ENCODE measurements at places on chromosomes 7 and 10. TPM values are rescaled to one million over a fixed set of nuclear protein-coding genes. Genes with fewer than 3 reads are reported as not detected.
A peak's percentile ranks its signal among the peaks of the same experiment; 100 is the strongest.

GRCh38 chr10:100349087-100349486 is 2.1 kb downstream of the SCD start:
- H3K27me3 ChIP-seq: no peaks in the 10 kb centered on the region
- no peaks in the 10 kb centered on the region for H3K36me3 ChIP-seq
- no peak overlapping the region for H3K4me3 ChIP-seq
- H3K27ac ChIP-seq: no peak overlapping the region
- peaks cover 4% of the 10 kb centered on the region for H3K4me1 ChIP-seq
- no peak for DNase-seq

DNA sequence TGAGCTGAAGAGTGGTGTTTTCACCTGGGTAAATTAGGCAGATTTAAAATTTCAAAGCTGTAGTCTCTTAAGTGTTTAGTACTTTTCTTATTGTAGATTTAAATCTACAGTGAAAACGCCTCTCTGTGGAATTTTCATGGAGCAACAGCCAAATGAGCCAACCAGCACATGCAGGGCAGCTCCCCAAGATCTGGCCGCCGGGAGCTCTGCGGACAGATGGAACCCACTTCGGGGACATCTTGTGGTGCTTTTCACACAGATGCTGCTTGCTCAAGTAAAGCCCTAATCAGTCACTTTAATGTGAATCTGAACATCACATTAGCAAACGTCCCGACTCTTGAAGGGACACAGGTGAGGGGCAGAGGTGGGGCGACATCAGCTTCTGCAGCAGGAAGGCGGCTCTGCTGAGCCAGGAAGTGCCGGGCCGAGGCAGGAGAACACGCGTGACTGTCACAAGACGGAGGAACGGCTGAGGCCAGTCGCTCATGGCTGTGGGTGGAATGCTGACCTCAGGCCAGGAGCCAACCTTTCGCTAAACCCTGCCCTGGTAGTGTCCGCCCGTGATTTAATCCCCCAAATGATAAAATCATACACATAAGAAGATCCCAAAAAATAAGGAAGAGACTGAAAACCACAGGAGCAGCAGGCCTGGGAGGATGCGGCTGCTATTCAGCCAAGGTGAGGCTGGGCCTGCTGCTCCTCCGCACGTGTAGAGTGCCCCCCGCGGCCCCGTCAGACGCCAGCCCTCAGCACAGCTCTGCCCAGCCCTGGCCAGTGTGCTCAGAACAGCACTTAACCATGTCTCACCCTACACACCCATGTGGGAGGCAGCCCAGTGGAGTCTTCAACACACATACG is 256.8 kb downstream of the ZMYND11 start:
- no peak for DNase-seq
- H3K27ac ChIP-seq: peak overlapping the region; percentile 6
- no peaks in the 10 kb centered on the region for H3K36me3 ChIP-seq
- no peaks in the 10 kb centered on the region for H3K27me3 ChIP-seq
- peaks cover 13% of the 10 kb centered on the region for H3K4me1 ChIP-seq

AKR1E2 gene
- 16.6 TPM for total RNA-seq

TMEM176B gene
- total RNA-seq: 10.4 TPM

- DNase-seq: no peak
- H3K36me3 ChIP-seq: no peaks in the 10 kb centered on the region
- H3K4me1 ChIP-seq: peaks cover 8% of the 10 kb centered on the region
- H3K4me3 ChIP-seq: no peak overlapping the region
Observed at GRCh38 chr7:90655566-90655965, 59.4 kb downstream of the CDK14 start.

DNA sequence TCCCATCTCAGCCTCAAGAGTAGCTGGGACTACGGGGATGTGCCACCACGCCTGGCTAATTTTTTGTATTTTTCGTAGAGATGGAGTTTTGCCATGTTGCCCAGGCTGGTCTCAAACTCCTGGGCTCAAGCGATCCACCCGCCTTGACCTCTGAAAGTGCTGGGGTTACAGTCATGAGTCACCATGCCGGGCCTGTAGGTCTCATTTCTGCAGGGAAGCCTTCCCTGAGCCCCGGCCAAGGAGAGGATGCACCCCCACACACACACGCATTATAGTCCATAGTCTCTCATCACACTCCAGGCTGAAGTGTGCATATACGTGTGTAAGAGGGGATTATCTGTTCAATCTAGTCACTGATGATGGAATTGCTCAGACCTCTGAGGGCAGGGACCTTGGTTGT is 29.3 kb downstream of the KCNMA1 start:
- no peak for DNase-seq
- H3K36me3 ChIP-seq: no peaks in the 10 kb centered on the region
- H3K4me3 ChIP-seq: no peak overlapping the region
- H3K27me3 ChIP-seq: no peaks in the 10 kb centered on the region
- H3K27ac ChIP-seq: no peak overlapping the region

DNA sequence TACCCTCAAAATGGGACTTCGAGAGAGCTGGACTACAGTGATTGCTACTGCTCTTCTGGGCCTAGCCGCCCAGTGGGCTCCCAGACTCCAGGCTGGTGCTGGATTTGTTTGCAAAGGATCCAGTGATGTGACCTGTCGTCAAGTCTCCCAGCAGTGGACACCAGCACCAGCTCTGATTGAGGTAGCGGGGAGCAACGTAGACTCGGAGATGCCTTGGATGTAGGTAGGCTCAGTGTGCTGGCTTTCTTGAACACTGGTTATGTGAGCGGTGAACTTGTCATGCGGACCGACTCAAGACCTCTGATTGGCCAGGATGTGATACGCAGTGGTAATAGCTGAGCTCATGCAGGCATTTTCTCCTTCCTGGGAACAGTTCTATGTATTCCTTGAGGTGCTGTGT is 19.4 kb downstream of the AKR1C2 start:
- no peak for DNase-seq
- H3K36me3 ChIP-seq: no peaks in the 10 kb centered on the region
- no peaks in the 10 kb centered on the region for H3K27me3 ChIP-seq
- H3K4me1 ChIP-seq: peaks cover 15% of the 10 kb centered on the region
- H3K27ac ChIP-seq: peak overlapping the region; percentile 92
- H3K4me3 ChIP-seq: no peak overlapping the region

GRCh38 chr7:108012499-108013430 is 9.8 kb upstream of the LAMB1 start:
- peak; percentile 78 for DNase-seq
- no peaks in the 10 kb centered on the region for H3K36me3 ChIP-seq
- peak overlapping the region; percentile 82 for H3K27ac ChIP-seq
- no peak overlapping the region for H3K4me3 ChIP-seq
- H3K27me3 ChIP-seq: no peaks in the 10 kb centered on the region

GRCh38 chr10:122884166-122884565 is 4.8 kb upstream of the FAM24B start:
- no peak for DNase-seq
- no peaks in the 10 kb centered on the region for H3K36me3 ChIP-seq
- H3K4me3 ChIP-seq: no peak overlapping the region

SLC16A12 gene
- total RNA-seq: 30.3 TPM

- H3K36me3 ChIP-seq: no peaks in the 10 kb centered on the region
- H3K4me3 ChIP-seq: no peak overlapping the region
- H3K27me3 ChIP-seq: no peaks in the 10 kb centered on the region
- H3K4me1 ChIP-seq: no peaks in the 10 kb centered on the region
Observed at GRCh38 chr10:101346177-101346576, 7.8 kb upstream of the BTRC start.

DNA sequence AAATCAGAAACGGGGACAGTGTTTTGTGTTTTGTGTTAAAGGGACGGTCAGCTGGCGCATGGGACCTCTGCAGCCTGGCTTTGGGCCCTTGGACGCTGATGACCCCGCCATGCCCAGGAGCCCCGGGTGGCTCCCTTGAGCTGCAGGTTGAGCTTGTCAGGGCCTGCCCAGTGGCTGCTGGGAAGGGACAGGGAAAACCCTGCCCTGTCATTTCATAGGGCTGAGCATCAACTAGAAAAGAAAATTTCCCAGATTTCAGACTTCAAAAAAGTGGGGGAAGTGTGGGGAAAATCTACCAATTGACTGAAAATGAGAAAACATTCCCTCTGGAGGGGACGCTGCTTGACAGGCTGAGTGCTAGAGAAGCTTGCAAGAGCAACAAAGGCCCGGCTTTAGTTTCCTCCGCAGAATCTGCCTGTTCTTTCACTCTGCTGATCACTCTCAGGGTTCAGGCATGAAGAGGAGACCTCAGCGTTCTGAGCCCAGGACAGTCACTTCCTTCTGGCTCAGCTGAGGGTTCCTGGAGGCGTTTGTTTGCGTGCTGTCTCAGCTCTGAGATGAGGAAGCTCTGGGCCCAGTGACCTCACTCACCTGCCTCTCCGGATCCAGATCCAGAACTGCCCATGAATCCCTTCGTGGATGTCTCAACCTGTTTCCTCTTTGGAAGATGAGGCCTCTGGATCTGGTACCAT is 18.6 kb upstream of the DNAJB6 start:
- no peak overlapping the region for H3K27ac ChIP-seq
- no peaks in the 10 kb centered on the region for H3K4me1 ChIP-seq

GRCh38 chr7:155979994-155980393 is 167.7 kb upstream of the SHH start:
- no peaks in the 10 kb centered on the region for H3K4me1 ChIP-seq
- H3K4me3 ChIP-seq: no peak overlapping the region
- H3K27ac ChIP-seq: no peak overlapping the region
- H3K27me3 ChIP-seq: no peaks in the 10 kb centered on the region

DNA sequence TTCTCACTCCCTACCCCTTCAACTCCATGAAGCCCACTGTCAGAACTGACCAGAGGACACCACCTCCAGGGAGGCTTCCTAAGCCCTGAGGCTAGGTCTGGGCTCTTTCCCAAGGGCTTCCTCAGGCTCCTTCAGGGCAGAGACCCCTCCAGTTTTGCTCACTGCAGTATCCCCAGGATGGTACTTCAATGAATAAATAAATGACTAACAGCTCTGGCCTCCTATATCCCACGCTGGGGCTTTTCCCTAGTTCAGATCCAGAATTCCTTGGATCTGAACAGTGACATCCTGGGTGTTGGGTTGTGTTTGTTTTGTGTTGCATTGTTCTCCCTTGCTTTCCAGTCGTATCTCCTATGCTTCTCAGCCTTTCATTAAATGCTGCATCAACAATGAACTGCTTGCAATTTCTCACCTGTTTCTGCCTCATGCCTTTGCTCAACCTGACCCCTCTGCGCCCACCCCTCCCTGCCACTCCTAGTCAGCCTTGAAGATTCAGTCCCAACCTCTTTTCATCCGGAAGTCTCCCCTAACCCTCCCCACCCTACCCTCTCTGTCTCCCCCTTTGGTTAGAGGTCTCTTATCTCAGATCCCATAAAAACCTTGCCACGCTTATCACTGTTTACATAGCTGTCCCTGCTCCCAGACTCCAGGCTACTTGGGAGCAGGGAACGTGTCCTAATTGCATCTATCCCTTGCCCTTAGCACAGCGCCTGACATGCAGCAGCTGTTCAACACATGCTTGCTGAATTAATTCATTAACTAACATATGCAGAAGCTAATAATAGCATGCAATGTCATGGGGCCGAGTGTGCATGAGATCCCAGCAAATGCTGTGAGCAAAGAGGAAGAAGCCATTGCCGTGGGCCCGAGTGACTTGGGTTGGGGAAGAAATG is 41.7 kb downstream of the PPP1R3C start:
- no peak for DNase-seq
- peak overlapping the region; percentile 38 for H3K27ac ChIP-seq
- H3K4me3 ChIP-seq: no peak overlapping the region
- H3K4me1 ChIP-seq: peaks cover 20% of the 10 kb centered on the region

EGR2 gene
- 14.6 TPM for total RNA-seq

- H3K27me3 ChIP-seq: no peaks in the 10 kb centered on the region
- DNase-seq: no peak
- no peak overlapping the region for H3K4me3 ChIP-seq
- H3K27ac ChIP-seq: no peak overlapping the region
- H3K36me3 ChIP-seq: peaks cover 7% of the 10 kb centered on the region
Observed at GRCh38 chr10:68957654-68958053, 1.7 kb downstream of the DDX21 start.

DNA sequence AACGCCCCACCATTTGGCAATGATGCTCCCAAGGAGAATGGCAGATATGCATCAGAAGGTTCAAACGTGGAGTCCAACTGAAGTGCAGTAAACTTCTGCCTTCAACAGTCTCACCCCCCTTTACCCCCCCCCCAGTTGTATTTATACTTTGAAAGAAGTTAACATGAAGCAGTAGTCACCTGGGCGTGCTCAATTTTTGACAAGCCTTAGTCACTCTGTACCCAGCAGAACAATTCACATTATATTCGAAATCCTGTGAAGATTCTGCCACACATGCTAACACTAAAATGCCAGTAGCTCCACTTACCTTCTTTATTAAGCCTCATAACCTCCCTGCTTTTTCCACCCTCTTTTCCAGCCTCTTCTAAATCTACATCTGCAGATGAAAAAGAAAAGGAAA is 894 bp downstream of the ATXN7L1 start:
- DNase-seq: no peak
- H3K36me3 ChIP-seq: no peaks in the 10 kb centered on the region
- H3K4me1 ChIP-seq: peaks cover 20% of the 10 kb centered on the region

SIRT1 gene
- total RNA-seq: 18.4 TPM

PTF1A gene
- total RNA-seq: not detected

MUC12 gene
- not detected for total RNA-seq

DNA sequence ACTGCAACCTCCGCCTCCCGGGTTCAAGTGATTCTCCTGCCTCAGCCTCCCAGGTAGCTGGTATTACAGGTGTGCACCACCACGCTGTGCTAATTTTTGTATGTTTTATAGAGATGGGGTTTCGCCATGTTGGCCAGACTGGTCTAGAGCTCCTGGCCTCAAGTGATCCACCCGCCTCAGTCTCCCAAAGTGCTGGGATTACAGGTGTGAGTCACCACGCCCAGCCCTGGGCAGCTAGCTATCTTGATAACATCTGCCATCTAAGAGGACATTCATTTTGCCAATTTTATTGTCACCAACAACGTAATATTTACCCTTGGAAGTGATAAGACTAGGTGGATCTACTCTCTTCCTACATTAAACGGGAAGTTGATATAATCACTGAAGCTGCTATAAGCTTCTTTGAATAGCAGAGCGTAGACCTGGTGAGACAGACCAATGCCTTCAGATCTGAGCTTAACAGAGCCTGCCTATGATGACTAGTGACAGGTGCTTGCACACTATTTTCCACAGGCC is 39.7 kb upstream of the SLC35B4 start:
- H3K27ac ChIP-seq: no peak overlapping the region
- no peaks in the 10 kb centered on the region for H3K27me3 ChIP-seq
- no peaks in the 10 kb centered on the region for H3K4me1 ChIP-seq

- no peak for DNase-seq
- no peak overlapping the region for H3K27ac ChIP-seq
- no peaks in the 10 kb centered on the region for H3K27me3 ChIP-seq
Observed at GRCh38 chr7:13279854-13280435, 592.5 kb downstream of the ARL4A start.

DNA sequence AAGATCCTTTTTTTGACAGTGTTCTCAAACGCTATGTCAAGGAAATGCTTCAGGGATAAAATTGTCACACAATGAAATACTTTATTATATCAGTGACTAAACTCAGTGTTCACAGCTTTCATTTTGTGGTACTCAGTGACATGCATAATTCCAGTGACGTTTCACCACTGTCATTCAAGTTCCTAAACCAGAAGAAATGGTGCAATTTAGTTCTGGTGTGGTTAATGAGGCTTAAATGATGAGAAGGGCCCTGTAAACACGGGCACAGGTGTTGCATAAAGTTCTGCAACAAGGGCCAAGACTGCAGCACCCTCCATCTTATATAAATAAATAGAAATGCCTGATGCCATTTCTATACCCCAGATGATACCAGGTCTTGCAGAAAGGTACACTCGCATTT is 1247.1 kb downstream of the GATA3 start:
- no peaks in the 10 kb centered on the region for H3K27me3 ChIP-seq
- no peak for DNase-seq
- no peak overlapping the region for H3K27ac ChIP-seq
- H3K4me3 ChIP-seq: no peak overlapping the region
- H3K4me1 ChIP-seq: no peaks in the 10 kb centered on the region
- H3K36me3 ChIP-seq: no peaks in the 10 kb centered on the region
